ENCODE measurements at places on chromosomes 11 and 22.

- no peak for DNase-seq
These were observed 1.5 kb upstream of the APOBEC3A start for GRCh38 chr22:38955926-38956325.

GRCh38 chr11:17159441-17159840, 48.3 kb downstream of the PIK3C2A start:
- no peak for DNase-seq

- DNase-seq, result no peak
These were observed 10.2 kb downstream of the YPEL4 start for GRCh38 chr11:57639321-57640067.

DNA sequence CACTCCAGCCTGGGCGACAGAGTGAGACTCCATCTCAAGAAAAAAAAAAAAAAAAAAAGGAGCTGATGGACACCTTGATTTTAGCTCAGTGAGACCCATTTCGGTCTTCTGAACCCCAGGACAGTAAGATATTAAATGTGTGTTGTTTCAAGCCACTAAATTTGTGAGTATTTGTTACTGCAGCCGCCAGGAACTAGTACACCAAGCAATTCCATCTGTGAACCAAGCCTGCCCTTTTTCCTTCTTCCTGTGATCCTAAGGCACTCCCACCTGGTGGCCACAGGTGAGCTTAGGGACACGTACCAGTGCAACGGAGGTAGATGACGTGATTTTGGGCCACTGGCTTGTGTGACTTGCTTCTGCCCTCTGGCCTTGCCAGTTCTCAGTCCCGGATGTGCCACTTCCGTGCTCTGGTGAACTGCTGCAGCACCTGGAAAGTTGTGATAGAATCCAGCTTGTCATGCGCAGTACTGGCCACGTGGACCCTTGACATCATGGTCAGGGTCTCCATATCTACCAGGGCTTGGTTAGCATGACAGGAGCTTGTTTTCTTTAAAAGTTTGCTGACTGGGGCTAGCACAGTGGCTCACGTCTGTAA, 19.6 kb upstream of the ATXN10 start:
- no peak for DNase-seq

- DNase-seq, result no peak
These were observed 74.3 kb upstream of the ARHGAP42 start for GRCh38 chr11:100612766-100613165.

- DNase-seq, result no peak
These were observed 55.8 kb upstream of the PAK1 start for GRCh38 chr11:77529685-77530084.

DNA sequence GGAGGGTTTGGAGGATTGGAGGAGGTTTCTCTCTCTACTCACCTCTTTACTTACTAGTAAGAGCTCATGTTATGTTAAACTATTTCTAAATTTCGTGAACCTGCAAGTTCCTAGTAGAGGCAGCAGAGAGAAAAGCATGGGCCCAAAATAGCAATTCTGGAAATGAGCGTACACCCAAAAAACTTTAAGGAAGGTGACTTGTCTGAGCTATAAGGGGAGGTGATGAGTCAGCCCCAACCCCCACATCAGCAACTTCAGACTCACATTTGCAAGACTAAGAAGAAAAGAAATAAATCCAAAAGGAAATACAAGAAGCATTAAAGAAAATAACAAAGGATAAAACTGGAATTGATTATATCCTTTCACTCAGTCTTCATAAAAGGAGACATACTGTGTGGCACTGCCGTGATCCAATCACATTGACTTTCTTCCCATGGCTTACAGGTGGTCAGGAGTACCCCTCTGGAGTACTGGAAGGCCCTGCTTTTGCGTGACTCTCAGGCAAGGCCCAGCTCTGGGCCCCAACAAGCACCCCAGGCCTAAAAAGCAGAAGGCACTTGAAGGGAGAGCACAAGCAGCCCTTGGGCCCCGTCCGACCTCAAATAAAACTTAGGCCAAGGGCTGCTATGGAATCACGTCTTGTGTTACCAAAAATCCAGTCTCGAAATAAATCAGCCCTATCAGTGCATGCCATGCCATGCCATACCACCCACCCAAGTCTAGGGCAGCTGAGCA, 14.3 kb downstream of the PACSIN2 start:
- DNase-seq, result no peak

- DNase-seq, result no peak
These were observed 92.0 kb downstream of the MUC15 start for GRCh38 chr11:26480041-26480440.

DNA sequence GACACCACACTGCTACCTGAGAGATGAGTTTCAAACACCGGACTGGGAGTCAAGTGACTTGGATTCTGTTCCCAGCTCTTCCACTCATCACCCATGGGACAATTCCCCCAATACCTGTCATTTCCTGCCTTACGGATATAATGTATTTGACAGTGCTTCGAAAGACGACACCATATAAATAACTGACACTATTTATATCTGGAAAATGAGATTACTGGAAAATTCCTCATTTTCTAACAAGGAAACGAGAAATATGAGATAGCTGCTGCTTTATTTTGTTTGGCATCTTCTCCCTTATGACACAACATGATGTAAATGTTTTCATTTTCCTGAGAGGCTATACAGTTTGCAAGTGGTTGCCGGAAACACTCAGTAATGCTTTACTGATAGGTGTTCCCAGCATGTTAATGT, 8.6 kb downstream of the HSCB start:
- no peak for DNase-seq

DNA sequence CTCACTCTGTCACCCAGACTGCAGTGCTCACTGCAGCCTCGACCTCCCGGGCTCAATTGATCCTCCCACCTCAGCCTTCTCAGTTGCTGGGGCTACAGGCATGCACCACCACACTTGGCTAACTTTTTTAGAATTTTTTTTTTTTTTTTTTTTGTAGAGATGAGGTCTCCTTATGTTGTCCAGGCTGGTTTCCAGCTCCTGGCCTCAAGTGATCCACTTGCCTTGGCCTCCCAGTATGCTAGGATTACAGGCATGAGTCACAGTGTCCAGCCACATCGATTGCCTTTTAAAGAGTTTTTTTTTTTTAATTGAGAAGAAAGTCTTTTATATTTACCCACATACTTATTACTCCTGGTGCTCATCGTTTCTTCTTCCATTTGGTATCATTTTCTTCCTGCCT, 30.0 kb downstream of the PARVG start:
- no peak for DNase-seq

DNA sequence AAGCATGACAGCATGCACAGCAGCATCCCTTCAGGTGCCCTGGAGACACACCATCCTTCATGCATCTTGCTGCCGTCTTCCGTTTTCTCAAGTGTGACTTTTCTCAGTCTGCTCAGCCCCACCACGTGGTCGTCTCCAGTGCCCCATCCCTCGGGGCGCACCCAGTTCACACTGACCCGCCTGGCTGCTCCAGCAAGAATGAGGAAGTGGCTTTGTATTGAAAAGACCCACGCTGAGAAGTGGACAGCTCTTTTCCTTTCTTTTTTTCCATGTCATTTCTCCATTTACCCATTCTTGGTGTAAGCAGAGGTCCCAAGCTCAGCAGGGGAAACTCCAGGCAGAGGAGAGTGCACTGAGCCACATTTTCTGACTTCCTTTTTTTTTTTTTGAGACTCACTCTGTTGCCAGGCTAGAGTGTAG, 14.5 kb downstream of the SERPINH1 start:
- no peak for DNase-seq

DNA sequence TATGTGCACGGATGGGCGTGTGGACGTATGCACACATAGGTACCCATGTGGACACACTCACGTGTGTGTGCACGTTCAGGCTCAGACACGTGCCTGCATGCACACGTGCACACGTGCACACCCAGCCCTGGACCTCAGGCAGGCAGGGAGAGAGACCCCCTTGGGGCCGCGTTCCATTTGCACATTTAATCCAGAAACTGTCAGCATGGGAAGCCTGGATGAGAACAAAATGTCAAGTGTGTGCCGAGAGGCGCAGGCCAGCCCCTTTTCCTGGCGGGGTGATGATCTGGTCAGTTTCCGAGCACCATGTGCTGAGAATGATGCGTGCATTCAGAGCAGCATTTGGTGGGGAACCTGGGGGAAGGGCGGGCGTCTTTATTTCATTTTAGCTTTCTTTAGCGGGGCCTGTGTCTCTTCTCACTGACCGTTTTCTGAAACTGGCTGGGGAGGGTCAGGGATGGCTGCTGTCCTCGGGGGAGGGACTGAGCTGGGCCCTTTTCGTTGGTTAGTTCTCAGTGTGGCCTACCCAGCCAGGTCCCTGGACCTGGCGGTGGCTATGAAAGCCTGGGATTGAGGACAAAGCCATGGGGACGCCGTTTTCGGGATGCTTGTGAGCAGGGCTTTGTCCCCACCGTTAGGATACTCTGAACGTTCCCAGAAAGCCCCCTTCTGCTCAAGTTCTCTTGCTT, 96.3 kb downstream of the KCNQ1 start:
- DNase-seq, result no peak

GRCh38 chr11:69803604-69804218, 15.5 kb downstream of the FGF3 start:
- DNase-seq, result no peak

DNA sequence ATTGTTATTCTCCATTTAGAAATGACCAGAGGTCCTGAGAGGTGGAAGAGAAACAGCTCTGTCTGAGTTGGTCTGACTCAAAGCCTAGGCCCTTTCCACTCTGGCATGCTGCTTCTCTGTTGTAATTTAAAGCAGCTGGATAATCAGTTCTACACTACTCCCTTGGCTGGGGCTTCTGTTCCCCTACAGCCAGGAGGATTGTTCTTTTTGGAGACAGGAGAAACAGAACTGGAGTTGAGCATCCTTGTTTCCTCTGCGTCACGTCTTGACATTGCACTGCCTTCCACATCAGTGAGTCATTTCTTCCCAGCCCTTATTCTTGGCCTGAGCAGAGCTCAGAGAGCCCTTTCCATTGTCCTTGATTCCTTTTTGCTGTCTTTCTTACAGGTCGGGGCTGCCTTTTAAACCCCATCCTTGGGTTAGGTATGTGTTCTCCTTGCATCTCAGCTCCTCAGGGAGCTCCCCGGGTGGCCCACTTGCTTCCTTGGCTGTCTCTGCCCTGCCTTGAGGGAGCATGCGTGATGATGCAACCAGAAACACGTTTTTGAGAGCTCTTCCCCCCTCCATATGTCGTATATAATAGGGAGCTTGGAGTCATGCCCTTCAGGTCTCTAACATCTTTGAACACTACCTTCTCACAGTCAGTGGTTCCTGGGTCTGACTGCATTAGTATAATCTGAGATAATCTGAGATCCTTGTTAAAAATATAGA, 35.7 kb downstream of the CYB5R2 start:
- no peak for DNase-seq

GRCh38 chr11:114776956-114777355, 98.6 kb downstream of the NXPE2 start:
- DNase-seq, result no peak

- DNase-seq, result no peak
These were observed 4.7 kb downstream of the CARNS1 start for GRCh38 chr11:67420147-67420645.

DNA sequence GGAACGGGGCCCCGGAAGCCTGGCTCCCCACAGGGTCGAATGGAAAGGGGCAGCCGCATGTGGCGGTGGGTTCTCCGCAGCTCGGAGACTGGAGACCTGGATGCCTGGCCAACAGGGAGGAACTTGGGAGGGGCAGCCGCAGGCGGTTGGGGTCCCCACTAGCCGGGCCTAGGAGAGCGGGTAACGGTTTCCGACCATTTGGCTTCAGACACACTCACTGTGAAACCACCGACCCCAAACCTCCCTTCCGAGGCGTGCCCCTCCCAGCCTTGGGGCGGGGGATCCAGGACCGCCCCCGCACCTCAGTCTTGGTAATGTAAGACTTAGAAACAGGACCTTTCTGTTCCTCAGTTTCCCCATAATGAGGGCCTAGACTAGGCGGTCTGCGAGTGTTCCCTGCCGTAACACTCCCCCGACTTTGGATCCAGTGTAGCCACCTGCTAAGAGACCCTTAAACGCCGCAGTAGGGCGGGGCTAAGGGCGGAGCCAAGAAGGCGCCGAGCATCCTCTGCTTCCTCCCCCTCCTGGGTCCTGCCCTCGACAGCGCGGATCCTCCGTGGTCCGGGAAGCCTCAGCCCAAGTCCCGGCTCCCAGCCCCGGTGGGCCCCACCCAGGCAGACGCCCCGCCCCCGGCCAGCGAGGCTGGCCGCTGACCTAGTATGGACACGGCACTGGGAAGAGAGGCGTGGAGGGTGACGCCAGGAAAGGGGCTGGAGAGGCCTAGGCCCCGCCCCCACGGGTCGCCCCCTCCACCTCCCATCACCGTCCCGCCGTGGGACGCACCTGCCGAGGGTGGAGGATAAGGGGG, 1.8 kb upstream of the RASGRP2 start:
- DNase-seq, result no peak

DNA sequence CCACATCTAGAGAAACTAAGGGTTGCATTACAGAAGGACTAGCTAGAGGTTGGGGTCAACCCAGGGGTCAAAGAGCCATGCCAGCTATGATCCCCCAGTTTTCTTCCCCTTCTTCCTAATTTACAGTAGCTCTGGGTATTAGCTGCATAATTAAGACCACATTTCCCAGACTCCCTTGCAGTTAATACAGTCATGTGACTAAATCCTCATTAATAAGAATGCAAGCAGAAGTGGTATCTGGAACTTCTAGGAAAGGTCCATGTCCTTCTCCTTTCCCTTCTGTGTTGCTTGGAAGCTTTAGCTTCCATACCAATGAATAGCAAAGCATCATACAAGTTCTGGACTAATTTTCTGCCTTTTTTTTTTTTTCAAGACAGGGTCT, 19.1 kb upstream of the LMO2 start:
- DNase-seq, result no peak

GRCh38 chr11:17547051-17547577, at the start of gene OTOG:
TSS of gene OTOG (plus strand) at chr11:17547259. CDS start at chr11:17547373, 114 bp downstream.
- DNase-seq, result no peak

DNA sequence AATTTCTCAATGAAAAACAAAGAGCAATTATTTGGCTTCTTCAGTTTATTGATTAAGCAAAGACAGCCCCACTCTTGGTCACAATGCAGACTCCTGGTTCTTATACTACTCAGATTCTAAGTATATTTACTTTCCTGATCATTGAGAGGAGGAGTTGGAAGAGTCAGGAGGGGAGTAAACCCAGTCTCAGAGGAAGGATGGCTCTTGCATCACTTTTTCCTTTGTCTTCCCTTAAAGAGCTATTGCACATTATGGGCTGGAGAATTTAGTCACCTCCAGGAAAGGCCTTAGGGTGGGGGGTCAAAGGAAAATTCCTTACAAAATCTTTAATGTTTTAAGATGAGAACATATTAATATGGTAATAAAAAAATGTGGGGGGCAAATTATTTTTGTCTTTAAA, 8.1 kb downstream of the SLC17A6 start:
- no peak for DNase-seq

DNA sequence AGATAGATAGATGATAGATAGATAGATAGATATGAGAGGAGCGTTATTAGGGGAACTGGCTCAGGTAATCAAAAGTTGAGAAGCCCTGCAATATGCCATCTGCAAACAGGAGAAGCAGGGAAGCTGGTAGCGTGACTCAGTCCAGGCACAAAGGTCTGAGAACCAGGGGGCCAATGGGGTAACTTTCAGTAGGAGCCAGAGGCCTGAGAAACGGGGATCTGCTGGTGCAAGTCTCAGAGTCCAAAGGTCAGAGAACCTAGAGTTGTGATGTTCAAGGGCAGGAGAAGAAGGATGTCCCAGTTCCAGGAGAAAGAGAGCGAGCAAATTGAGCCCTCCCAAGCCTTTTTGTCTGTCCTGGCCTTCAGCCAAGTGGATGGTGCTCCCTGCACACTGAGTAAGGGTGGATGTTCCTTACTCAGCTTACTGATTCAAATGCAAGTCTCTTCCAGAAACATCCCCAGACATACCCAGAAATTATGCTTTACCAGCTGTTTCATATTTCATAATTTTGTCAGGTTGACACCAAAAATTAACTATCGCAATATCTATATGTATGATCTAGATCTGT, 87.8 kb upstream of the SLC22A12 start:
- no peak for DNase-seq

Measured in nucleus accumbens (tissue), 56 donors.